ENCODE measurements at places on chromosomes 1 and 21.

DNA sequence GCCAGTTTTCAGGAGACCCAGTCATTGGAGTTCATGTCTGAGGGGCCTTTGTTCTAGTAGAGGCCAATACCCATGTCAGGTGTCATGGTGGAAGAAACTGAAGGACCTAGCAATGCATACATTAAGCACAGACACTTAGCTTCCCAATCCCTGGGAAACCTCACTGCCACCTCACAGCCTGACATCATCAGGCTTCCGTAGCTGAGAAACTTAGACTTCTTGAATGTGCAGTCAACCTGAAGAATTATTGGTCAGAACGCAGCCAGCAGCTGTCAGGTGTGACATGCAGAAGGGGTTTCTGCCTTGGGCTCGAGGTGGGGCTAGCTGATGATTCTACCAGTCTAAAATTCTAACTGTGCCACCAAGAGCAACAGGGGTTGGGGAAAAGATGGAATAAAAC, 1.9 kb upstream of the ITPKB start:
- DNase-seq: no peak

DNA sequence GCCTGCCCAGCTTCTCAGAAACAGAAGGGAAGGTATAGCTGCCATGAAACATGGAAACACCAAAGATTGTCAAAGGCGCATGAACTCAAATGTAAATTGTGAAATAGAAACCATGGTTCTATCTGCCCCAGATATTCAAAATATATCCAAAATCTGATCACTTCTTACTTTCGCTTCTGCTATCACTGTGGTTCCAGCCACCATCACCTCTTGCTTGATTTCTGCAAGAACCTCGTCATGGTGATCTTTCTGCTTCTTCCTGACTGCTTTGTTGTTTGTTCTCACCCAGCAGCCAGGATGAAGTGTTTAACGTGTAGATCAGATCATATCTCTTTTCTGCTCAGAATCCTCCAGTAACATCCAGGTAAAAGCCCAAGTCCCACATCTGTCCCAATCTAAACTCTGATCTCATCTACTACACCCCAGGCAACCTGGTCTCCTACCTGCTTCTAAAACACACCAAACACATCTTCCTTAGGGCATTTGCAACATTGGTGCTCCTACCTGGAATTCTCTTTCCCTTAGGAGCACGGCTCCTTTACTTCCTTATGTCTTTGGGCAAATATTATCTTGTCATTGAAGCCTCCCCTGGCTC, 10.5 kb upstream of the LMO4 start:
- no peak for DNase-seq

DNA sequence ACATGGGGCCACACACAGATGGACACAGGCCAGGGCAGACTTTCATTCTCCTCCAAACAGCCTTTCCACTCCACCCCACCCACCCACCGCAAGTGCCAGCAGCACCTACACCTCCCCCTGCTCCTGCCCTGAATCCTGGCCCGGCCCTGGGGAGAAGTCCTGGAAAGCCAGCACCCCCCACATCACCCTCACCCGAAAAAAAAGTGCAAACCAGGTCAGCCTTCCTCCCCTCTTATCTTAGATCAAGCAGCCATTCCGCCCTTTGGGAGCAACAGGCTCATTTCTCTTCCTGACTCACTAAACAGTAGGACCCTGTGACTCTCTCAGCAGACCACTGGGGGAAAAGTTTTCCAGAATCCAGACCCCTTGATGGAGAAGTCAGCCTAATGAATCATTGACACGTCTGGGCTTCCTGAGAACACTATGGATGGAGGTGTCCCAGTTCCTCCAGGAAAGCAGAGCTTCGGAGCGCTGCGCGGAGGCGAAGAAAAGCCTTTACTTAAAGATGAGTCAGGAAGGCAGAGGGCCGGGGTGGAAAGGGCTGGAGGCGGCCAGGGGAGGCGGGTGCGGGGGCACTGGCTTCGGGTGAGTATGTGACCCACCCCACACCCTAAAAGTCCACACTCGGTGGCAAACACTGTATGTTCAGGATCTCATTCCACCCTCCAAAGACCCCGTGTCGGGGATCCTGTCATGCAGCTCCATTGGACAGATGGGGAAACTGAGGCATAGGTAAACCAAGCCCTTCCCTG, 588.7 kb downstream of the MATN1 start:
- no peak for DNase-seq

DNA sequence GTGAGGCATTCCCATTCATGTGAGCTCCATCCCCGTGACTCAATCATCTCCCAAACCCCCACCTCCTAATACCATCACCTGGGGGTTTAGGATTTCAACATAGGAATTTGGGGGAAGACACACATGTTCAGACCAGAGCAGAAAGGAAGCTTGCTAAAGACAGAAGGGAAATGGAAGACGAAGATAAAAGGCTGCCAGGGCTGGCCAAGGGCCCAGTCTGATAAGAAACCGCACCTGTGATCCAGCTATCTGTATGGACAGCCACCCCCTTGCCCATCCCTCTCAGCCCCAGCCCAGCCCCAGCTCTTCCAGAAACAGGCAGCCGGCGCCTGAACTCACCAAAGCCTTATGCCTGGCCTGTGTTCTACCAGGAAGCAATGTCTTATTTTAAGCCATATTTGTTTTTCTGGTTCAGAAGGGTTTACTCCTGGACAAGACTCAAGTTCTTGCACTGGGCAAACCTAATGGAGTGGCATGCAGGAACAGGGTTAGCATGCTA, 198.4 kb upstream of the VAMP3 start:
- DNase-seq: no peak

DNA sequence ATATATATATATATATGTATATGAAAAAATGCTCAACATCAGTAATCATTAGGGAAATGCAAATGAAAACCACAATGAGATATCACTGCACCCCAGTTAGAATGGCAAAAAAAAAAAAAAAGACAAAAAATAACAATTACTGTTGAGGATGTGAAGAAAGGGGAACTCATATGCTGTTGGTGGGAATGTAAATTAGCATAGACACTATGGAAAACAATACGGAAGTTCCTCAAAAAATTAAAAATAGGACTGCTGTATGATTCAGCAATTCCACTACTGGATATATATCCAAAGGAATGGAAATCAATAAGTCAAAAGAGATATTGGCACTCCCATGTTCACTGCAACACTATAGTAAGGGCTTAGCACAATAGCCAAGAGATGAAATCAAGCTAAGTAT, 41.5 kb upstream of the CTBS start:
- no peak for DNase-seq

GRCh38 chr1:6873298-6874015, 88.2 kb downstream of the CAMTA1 start:
- DNase-seq: no peak

DNA sequence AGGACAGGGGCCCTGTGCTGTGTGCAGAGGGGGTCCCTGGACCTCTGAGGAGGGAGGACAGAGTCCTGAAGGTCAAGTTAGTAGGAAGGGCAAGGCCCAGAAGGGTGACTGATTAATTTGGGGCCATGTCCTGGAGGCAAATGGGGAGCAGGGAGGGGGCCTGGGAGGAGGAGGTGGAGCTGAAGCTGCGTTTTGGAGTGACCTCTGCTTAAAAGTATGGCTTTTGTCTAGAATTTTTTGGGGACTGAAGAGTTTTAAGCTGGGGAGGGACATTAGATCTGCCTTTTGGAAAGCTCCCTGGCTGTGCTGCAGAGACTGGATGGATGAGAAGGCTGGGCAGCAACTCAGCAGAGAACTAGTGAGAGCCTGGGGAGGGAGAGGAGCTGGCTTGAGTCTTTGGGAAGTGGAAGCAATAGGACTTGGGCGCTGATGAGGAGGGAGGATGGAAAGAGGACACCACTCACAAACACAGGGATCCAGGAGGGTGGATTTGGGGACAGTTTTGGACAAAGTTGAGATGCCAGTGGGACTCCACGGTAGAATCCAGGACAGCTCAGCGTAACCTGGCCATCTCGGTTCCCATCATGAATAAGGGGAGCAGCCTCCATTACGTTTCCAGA, 52.9 kb downstream of the ACBD3 start:
- DNase-seq: no peak
